ENCODE measurements at places on chromosomes 5 and 9.
A peak's percentile ranks its signal among the peaks of the same experiment; 100 is the strongest.

DNA sequence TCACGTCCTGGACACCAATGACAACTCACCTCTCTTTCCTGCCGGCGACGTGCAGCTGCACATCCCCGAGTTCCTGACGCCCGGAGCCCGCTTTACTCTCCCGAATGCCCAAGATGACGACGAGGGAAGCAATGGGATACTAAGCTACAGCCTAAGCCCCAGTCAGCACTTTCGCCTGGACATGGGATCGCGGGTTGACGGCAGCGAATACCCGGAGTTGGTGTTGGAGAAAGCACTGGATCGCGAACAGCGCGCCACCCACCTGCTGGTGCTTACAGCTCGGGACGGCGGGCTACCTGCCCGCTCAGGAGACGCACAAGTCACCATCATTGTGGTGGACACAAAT lies 1.1 kb downstream of the PCDHAC1 start:
- DNase-seq = no peak

- no peak for DNase-seq
Measured at GRCh38 chr5:123180178-123180577, 91.1 kb downstream of the PRDM6 start.

- DNase-seq = no peak
Measured at GRCh38 chr9:14418941-14419937, 105.3 kb upstream of the NFIB start.

- no peak for DNase-seq
Measured at GRCh38 chr5:127684726-127685467, 18.3 kb upstream of the CCDC192 start.

DNA sequence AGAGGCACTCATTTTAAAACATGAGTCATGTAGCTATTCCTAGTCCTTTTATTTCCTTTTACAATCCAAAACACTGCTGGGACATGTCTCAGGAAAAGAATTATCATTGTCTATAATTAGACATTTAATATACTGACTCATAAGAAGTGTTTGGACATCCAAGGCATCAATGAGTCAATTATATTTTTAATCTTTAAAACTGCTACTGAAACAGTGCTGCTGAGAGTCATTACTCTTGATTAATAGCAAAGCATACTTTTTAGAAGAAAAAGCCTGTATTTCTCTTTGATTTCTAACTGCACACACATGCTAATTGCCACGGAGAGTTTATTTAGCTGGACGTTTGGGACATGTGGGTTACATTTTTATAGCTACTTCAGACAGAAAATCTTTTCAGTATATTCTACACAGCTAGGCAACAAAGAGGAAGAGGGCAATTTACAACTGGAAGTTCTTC lies 1249.0 kb upstream of the CDH18 start:
- no peak for DNase-seq

GRCh38 chr9:4413856-4414255 lies 76.4 kb upstream of the SLC1A1 start:
- DNase-seq = no peak

- DNase-seq = no peak
Measured at GRCh38 chr9:87513880-87514535, 16.3 kb downstream of the DAPK1 start.

GRCh38 chr5:44845777-44846176 lies 37.0 kb downstream of the MRPS30 start:
- DNase-seq = no peak

GRCh38 chr9:136170006-136170901 lies 34.7 kb downstream of the LHX3 start:
- peak; percentile 40 for DNase-seq

GRCh38 chr9:95282332-95282731 lies 35.2 kb downstream of the FANCC start:
- no peak for DNase-seq

GRCh38 chr9:132384376-132384775 lies 22.3 kb downstream of the TTF1 start:
- no peak for DNase-seq

DNA sequence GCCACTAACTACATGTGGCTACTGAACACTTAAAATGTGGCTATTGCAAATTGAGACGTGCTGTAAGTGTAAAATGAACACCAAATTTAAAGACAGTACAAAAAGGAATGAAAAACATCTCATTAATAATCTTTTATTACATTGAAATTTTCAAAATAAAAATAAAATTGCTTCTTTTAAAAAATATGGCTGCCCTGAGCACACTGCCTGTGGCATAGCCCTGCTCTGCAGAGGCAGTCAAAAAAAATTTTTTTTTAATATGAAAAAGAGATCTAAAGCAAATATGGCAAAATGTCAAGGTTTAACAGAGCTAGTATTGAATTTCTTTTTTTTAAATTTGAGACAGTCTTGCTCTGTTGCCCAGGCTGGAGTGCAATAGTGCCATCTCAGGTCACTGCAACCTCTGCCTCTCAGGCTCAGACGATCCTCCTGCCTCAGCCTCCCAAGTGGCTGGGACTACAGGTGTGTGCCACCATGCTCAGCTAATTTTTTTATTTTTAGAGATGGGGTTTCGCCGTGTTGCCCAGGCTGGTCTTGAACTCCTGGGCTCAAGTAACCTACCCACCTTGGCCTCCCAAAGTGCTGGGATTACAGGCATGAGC lies 25.6 kb downstream of the CARNMT1 start:
- no peak for DNase-seq

- DNase-seq = peak; percentile 73
Measured at GRCh38 chr9:120925535-120926396, 830 bp downstream of the TRAF1 start.

DNA sequence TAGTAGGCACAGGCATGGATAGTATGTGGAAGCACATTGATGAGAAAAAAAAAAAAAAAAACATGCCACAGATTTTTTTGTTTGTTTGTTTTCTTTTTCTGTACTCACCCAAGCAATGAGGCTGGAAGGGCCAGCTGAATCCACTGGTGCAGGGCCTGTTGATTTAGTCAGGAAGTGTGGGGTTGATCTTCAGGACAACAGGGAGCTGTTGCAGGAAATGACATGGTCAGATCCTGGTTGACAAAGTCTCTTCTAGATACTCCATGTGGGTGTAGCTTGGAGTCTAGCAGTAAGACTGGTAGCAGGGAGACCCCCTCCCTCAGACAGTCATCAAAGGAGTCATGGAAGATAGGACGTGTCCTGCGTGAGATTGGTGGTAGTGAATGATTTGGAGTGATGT lies 191.8 kb downstream of the PAPPA start:
- no peak for DNase-seq

DNA sequence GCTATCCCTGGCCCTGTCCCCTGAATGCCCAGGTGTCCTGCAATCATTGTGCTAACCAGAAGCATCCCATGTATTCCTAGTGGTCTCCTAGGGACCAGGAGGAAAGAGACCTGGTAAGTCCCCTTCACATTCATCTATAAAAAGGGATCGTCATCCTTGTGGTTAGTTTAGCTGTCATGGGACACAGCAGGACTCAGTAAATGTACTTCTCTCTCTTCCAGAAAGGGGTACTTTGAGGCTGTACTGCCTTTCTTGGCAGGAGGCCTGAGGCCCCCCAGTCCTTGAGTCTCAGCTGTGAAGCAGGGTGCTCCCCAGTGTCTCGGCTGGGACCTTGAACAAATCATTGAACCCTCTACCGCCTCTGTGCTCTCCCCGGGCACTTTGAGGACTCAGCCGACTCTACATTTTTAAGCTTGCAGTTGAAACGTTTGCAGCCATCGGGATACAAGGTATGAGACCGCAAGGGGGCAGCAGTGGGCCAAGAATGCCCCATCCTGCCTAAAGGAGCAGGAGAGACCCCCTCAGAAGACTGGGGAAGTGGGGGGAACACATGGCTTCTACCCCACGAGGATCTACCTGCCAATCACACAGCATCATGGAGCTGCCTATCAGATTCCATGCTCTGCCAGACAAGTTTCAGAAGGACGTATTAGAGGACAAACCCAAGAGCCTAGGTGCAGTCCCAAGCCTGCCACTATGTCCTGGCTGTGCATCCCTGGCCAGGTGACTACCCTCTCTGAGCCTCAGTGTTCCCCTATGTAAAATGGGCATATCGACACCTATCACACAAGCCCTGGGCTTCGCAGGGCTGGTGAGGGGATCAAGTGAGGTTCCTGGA lies 2.4 kb upstream of the PHYKPL start:
- DNase-seq = peak; percentile 74

- no peak for DNase-seq
Measured at GRCh38 chr5:157835041-157835440, 23.9 kb downstream of the CLINT1 start.

DNA sequence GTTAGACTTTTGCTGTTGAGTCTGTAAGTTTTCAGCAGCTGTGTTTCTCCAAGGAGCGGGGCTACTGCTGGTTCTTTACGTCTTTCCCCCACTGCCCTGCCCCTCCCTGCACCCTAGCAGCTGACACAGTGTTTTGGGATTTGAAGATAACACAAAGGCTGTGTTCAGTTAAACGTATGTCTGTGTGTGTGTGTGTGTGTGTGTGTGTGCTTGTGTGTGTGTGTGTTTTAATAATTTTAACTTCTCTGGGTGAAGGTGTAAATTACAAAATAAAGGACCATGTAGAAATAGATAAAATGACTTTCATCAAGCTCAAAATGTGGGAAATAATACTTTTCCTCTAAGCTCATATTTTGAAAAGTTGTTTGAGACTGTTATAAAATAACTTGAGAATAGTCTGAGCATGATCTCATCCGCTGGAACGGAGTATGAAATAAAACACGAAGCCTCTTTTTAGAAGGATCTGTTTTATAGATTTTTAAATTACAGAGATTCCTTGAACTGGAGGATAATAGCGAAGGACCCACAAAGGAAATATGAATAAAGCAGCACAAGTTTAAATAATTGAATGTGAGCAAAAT lies 10.9 kb downstream of the ABL1 start:
- DNase-seq = no peak

DNA sequence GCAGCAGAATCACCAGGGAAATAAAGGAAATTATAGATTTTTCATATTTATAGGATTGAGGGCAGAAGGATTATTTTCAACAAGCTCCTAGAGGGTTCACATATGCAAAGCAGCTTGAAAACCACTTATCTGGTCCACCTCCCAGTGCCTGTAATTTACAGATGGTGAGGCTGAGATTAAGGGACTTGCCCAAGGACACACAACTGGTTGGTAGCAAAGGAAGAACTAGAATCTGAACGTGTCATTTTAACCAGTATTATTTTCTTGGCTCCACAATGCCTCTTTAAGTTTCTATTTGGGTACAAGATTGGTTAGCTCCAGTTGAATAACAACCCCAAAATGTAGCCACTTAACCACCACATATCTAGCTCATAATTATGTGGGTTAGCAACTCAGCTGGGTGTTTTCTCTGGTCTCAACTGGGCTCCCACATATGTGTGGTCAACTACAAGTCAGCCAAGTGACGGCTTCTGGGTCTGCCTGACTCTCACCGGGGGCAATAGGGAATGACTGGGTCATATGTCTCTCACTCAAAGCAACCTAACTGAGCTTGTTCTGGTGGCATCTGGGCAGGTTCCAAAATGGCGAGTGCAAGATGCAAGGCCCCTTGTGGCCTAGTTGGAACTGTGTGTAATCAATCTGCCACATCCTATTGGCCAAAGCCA lies 127.7 kb downstream of the ZDHHC21 start:
- DNase-seq = no peak

DNA sequence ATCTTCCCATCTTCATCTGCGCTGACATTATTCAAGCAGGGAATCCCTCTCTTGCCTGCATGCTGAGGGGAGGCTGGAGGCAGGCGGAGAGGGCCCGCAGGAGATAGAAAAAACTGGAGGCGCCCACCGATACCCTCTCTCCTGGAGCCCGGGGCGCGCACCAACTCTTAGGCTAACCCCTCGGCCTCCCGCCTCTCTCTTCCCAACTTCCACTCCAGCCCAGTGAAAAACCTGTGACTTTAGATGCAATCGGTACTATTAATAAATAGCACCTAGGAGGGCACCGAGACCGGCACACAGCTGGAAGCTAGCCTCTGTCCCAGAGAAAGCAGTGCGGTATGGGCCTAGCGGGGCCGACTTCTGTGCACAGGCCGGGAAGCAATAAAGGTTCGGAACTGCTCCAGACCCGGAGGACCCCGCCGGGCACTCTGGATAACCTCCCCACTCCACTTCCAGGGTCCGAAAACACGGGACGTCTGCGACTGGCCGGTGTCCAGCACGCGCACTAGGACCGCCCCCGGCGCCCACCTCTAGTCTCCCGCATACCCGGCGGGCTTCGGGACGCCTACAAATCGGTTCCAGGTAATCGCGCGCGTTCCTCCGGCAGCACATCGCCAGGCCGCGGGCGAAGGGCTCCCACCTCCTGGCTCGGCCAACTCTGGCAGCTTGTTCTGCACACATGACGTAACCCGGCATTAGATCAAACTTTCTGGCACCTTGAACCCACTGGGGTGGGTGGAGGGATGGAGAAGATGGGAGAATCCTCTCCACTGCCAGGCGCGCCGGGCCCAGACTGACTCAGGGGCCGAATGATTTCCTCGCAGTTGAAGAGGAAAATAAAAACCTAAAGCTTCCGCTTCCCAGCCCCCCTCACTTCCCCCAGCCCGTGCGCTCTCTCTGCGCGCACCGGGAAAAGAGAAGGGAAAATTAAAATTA lies 1.4 kb downstream of the EFNA5 start:
- DNase-seq = no peak

GRCh38 chr9:95947118-95947517 lies 71.6 kb downstream of the ERCC6L2 start:
- no peak for DNase-seq

- DNase-seq = no peak
Measured at GRCh38 chr9:90929626-90930025, 128.0 kb downstream of the SYK start.

GRCh38 chr5:141799507-141800167 lies 78.6 kb downstream of the PCDH1 start:
- DNase-seq = no peak

DNA sequence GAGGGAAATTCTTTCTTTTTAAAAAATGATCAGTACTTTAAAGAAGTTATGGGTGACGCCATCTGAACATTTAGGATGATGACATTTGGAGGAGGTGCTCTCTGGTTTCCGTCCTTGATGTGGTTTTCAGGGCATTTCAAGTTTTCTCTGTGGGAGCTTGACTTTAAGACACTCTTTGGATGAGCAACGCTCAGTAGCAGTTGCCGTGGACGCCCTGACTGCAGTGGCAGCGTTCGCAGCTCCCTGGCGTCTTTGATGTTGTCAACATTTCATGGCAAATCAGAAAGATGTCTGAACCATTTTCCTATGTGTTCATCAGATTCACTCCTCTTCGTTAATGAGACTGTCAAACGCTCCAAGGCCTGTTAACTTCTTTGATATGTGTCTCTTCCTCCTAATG lies 86.1 kb downstream of the ZNF354C start:
- DNase-seq = peak; percentile 30

GRCh38 chr5:138454121-138454520 lies 11.2 kb upstream of the EGR1 start:
- DNase-seq = no peak
